Activated CD4-positive, alpha-beta T cell treated with anti-CD3 and anti-CD28 coated beads for 36 hours (primary cell): ENCODE measurements at places on chromosomes 7 and 10. TPM values are rescaled to one million over a fixed set of nuclear protein-coding genes. Genes with fewer than 3 reads are reported as not detected.

DNA sequence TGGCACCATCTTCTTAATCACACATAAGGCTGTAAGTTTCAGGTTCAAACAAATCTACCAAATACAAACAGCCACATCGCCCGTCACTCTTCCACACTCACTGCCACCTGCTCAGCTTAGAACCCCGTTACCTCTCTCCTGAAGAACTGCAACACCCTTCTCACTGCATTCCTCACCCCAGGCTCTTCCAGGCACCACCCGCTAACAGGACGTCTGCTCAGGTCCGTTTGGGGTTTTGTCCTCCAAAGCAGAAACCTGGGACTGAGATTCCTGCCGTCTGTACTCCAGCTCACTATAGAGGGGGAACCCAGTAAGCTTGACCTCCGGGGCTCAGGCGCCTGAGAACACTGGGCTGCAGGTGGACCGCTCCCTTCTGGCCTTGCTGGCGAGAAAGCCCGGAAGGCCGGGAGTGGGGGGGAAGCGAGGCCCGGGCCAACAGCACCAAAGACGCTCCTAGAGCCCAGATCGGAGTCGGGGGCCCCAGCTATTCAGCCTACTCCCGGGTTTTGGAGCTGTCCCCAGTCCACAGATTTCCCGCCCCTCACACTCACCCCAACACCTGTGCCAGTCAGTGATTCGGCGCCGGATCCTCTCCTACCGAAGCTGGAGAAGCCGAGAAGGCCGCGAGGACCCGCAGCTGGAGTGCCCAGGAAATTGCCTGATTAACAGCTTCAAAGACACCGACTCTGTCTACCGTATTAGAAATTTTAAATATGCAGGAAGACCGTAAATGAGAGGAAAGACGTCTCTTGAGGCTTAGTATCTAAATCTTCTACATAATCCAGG lies at the start of gene AP3M1:
Gene AP3M1 (minus strand): TSS at position 625 of the 786 bp plus-strand sequence. CDS start 12,449 bp downstream, outside the sequence.
- peak within 1 kb of the TSS; percentile 85 for H3K27ac ChIP-seq
- DNase-seq: peak; percentile 90
- H3K4me3 ChIP-seq: no peak within 1 kb of the TSS

- H3K36me3 ChIP-seq: no peaks in the 10 kb centered on the region
- H3K4me1 ChIP-seq: peaks cover 6% of the 10 kb centered on the region
- H3K27ac ChIP-seq: no peak overlapping the region
These were observed 21.7 kb upstream of the OR2A5 start for GRCh38 chr7:144027070-144027469.

DNA sequence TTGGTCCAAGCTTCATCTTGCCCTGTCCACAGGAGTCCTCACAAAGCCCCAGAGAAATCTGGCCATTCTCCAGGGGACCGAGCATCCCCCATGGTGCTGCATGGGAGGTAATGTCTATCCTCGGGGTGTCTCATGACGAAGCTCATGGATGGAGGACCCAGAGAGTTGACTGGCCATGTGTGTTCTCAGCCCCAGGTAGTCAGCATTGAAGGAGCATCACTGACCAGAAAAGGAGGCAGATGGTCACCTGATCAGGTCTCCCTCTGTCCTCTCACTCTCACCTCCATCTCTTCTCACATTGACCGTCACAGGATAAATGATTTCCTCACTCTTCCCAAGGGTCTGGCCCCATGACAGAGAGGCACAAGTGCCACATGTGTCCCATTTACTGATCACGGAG lies 33.4 kb upstream of the GDF10 start:
- no peaks in the 10 kb centered on the region for H3K27me3 ChIP-seq
- no peak overlapping the region for H3K4me3 ChIP-seq
- H3K27ac ChIP-seq: no peak overlapping the region

DNA sequence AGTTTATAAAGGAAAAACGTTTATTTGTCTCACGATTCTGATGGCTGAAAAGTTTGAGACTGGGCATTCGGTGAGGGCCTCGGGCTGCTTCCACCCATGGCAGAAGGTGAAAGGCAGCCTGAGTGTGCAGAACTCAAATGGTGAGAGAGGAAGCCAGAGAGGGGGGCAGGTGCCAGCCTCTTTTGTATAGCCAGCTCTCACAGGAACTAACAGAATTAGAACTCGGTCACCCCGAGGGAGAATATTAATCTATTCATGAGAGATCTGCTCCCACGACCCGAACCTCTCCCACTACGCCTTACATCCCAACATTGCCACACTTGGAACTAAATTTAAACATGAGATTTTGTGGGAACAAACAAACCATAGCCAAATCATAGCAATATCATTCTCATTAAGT lies 112.6 kb downstream of the ZPBP start:
- peaks cover 3% of the 10 kb centered on the region for H3K27me3 ChIP-seq
- H3K4me1 ChIP-seq: no peaks in the 10 kb centered on the region
- H3K4me3 ChIP-seq: no peak overlapping the region
- peak; percentile 47 for DNase-seq
- H3K36me3 ChIP-seq: no peaks in the 10 kb centered on the region

Gene LLCFC1
- total RNA-seq: not detected

- H3K36me3 ChIP-seq: peaks cover 22% of the 10 kb centered on the region
- H3K4me3 ChIP-seq: no peak overlapping the region
- H3K27ac ChIP-seq: no peak overlapping the region
These were observed 86.0 kb downstream of the CAMK1D start for GRCh38 chr10:12435348-12435747.

Gene GPR15LG
- not detected for total RNA-seq

GRCh38 chr10:122140461-122140902 lies 130.6 kb upstream of the BTBD16 start:
- no peak overlapping the region for H3K4me3 ChIP-seq
- no peak overlapping the region for H3K27ac ChIP-seq
- no peaks in the 10 kb centered on the region for H3K36me3 ChIP-seq

Gene CALN1
- total RNA-seq: 0.11 TPM

DNA sequence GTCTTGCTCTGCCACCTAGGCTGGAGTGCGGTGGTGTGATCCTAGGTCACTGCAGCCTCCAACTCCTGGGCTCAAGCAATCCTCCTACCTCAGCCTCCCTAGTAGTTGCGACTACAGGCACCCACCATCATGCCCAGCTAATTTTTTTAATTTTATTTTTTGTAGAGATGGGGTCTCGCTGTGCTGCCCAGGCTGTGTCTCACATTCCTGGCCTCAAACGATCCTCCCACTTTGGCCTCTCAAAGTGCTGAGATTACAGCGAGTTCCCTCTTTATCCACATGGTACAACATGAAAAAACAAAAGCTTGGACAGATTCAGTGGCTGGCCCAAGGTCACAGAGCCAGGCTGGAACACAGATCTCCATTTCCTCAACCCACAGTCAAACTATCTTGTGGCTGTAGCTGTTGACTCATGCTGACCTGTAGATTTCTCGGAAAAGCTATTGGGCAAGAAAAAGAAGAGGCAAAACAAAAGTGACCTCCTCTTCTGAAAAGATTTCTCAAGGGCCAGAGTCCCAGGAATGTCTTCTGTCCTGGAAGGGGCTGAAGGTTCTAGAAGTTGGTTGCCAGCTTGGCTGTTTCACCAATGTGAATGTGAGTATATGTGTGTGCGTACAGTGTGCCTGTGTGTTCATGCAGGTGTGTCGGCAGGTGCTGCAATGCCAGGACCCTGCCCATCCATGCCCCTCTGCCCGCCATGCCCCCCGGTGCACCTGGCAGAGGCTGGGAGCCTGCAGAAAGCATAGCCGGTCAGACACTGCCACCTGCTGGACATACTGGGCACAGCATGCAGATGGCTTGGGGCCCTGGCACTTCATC lies 28.4 kb downstream of the TMEM130 start:
- peaks cover 10% of the 10 kb centered on the region for H3K27me3 ChIP-seq
- no peaks in the 10 kb centered on the region for H3K4me1 ChIP-seq
- peak; percentile 81 for DNase-seq

- H3K4me1 ChIP-seq: peaks cover 24% of the 10 kb centered on the region
- peak overlapping the region; percentile 83 for H3K27ac ChIP-seq
- H3K27me3 ChIP-seq: no peaks in the 10 kb centered on the region
- no peak overlapping the region for H3K4me3 ChIP-seq
These were observed 220.2 kb downstream of the ARHGAP12 start for GRCh38 chr10:31708474-31708873.

- H3K4me3 ChIP-seq: no peak overlapping the region
- peaks cover 14% of the 10 kb centered on the region for H3K27me3 ChIP-seq
- H3K27ac ChIP-seq: no peak overlapping the region
- H3K36me3 ChIP-seq: no peaks in the 10 kb centered on the region
These were observed 92.5 kb downstream of the CFAP58 start for GRCh38 chr10:104446151-104446550.

DNA sequence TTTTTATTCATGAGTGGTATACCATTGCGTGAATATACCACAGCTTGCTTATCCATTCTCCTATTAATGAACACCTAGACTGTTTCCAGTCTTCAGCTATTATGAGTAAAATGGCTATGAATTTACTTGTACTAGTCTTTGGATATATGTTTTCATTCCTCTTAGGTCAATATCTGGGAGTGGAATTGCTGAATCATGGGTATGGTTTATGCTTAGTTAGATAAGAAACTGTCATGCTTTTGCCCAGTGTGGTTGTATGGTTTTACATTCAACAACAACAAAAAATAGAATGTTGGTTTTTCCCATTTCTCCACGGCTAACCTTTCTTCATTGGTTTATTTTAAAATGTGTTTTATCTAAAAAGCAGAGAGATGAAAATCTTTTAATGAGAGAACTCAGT lies 308.3 kb downstream of the PHF14 start:
- DNase-seq: no peak
- peaks cover under 1% of the 10 kb centered on the region for H3K27me3 ChIP-seq
- H3K27ac ChIP-seq: no peak overlapping the region

Gene PRLHR
- not detected for total RNA-seq

DNA sequence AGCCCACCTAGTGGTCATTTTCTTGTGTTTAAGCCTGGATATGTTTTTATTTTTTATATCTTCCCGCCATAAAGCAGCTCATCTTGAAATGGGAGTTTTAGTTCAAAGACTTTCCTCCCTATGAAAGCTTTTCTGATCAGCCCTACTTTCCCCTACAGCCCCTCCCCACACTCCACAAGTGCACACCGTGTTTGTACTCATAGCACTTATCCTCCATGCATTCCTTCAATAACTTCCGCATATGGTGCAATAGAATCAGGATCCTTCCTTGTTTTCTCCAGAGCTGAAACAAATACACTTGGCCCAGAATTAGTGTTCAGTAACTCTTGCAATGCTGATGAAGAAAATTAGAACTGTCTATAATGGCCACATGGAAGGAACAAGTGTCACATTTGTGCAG lies 235.9 kb downstream of the KCNMA1 start:
- no peaks in the 10 kb centered on the region for H3K36me3 ChIP-seq
- DNase-seq: no peak
- peaks cover 6% of the 10 kb centered on the region for H3K27me3 ChIP-seq
- no peak overlapping the region for H3K4me3 ChIP-seq
- H3K4me1 ChIP-seq: no peaks in the 10 kb centered on the region

Gene NUDT1
- 52.5 TPM for total RNA-seq

Gene SLC25A28
- total RNA-seq: 65.9 TPM

- H3K27ac ChIP-seq: no peak overlapping the region
- no peaks in the 10 kb centered on the region for H3K27me3 ChIP-seq
- no peak overlapping the region for H3K4me3 ChIP-seq
These were observed 57.0 kb downstream of the AP3M1 start for GRCh38 chr10:74093530-74094164.

- H3K27ac ChIP-seq: no peak overlapping the region
- no peaks in the 10 kb centered on the region for H3K27me3 ChIP-seq
- no peak for DNase-seq
- H3K36me3 ChIP-seq: no peaks in the 10 kb centered on the region
These were observed 174.4 kb downstream of the MDFIC start for GRCh38 chr7:115096262-115096661.

DNA sequence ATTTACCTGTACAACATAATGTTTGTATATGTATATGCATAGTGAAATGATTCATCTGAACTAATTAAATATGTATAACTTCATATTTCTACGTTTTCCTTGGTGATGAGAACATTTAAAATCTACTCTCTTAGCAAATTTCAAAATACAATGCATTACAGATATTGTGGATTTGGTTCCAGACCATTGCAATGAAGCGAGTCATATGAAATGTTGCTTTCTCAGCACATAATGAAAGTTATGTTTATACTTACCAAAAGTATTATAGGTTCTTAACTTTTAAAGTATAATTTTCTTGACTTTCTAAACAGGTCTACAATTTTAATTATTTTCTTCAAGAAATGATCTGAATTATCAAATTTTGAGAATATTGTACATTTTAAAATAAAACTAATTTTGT lies 189.2 kb downstream of the CSTF2T start:
- no peaks in the 10 kb centered on the region for H3K36me3 ChIP-seq
- DNase-seq: no peak
- H3K27me3 ChIP-seq: no peaks in the 10 kb centered on the region
- no peak overlapping the region for H3K27ac ChIP-seq
- H3K4me3 ChIP-seq: no peak overlapping the region

DNA sequence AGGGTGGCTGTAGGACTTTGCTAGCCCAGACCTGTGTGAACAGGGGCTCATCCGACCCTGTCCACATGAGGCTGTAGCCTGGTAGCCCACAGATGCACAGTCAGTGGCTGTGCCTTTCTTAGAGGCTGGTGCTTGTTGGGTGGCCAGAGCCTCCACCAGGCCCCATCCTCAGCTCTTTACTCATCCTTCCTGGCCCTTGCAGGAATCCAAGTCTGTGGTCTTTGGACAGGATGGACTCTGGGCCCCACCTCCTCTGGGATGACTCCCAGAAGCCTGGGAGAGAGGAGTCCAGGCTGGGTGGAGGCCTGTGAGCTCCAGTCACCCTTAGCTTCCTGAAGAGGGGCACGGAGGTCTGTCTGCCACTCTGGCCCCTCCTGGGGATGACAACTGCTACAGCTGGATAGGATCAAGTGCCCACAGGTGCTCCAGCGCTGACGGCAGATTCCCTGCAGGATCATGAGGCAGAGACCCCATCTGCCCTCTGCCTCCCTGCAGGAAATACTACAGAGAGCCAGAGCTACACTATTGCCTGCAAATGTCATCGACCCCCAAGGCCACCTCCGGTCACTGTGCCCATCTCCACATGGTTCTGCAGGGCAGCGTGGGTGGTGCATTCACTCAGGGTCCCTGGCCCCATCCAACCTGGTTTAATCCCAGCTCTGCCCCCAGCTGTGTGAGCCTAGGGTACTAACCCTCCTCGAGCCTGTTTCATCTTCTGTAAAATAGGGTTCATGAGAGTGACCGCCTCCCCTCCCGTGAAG lies 114.5 kb downstream of the PTPN20 start:
- no peaks in the 10 kb centered on the region for H3K36me3 ChIP-seq
- H3K4me3 ChIP-seq: no peak overlapping the region
- H3K4me1 ChIP-seq: peaks cover 5% of the 10 kb centered on the region
- H3K27ac ChIP-seq: no peak overlapping the region
- peaks cover 6% of the 10 kb centered on the region for H3K27me3 ChIP-seq
- DNase-seq: no peak

Gene PCLO
- not detected for total RNA-seq

- H3K4me3 ChIP-seq: no peak overlapping the region
- H3K27ac ChIP-seq: no peak overlapping the region
- no peaks in the 10 kb centered on the region for H3K36me3 ChIP-seq
- no peaks in the 10 kb centered on the region for H3K4me1 ChIP-seq
These were observed 148.2 kb upstream of the SLC26A5 start for GRCh38 chr7:103594186-103594585.

DNA sequence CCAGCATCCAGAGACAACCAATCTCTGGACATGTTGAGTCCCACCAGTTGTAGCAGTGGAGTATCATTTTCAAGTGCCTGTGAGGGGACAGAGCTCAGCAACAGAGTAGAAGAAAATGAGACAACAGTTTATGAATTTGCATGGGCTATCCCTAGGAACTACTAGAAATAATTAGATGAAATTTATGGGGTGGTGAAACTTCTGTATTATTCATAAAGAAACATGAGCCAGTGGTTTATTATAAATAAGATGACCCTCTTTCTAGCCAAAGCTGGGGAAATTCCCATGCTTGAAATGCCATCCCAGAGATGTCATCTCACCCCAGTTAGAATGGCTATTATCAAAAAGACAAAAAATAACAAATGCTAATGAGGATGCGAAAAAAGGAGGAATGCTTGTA lies 55.1 kb upstream of the ITGB8 start:
- no peaks in the 10 kb centered on the region for H3K27me3 ChIP-seq
- no peak overlapping the region for H3K27ac ChIP-seq
- H3K36me3 ChIP-seq: no peaks in the 10 kb centered on the region
- DNase-seq: no peak
- H3K4me1 ChIP-seq: no peaks in the 10 kb centered on the region
- H3K4me3 ChIP-seq: no peak overlapping the region
